Osteoblast (primary cell): ENCODE measurements at places on chromosomes 5 and 9. TPM values are rescaled to one million over a fixed set of nuclear protein-coding genes. Genes with fewer than 3 reads are reported as not detected.

FAXDC2 gene
- 13.8 and 19.2 TPM in 2 replicates for total RNA-seq

SPATA31D4 gene
- not detected in 2 replicates for total RNA-seq

MORN5 gene
- 0.36 TPM in 1 of 2 replicates, not detected in the other for total RNA-seq

IL5 gene
- not detected in 2 replicates for total RNA-seq

LCN2 gene
- total RNA-seq: not detected in 2 replicates

SLC6A18 gene
- total RNA-seq: not detected in 2 replicates

TTC16 gene
- total RNA-seq: under 0.01 TPM in 1 of 2 replicates, not detected in the other

PDE8B gene
- under 0.01 TPM in 2 replicates for total RNA-seq

OTP gene
- under 0.01 TPM in 1 of 2 replicates, not detected in the other for total RNA-seq

SLC6A19 gene
- total RNA-seq: not detected in 2 replicates

GFPT2 gene
- 30.4 and 39.5 TPM in 2 replicates for total RNA-seq

MZB1 gene
- total RNA-seq: 0.29 TPM in 1 of 2 replicates, not detected in the other
